ENCODE measurements at places on chromosomes 6 and 20.

DNA sequence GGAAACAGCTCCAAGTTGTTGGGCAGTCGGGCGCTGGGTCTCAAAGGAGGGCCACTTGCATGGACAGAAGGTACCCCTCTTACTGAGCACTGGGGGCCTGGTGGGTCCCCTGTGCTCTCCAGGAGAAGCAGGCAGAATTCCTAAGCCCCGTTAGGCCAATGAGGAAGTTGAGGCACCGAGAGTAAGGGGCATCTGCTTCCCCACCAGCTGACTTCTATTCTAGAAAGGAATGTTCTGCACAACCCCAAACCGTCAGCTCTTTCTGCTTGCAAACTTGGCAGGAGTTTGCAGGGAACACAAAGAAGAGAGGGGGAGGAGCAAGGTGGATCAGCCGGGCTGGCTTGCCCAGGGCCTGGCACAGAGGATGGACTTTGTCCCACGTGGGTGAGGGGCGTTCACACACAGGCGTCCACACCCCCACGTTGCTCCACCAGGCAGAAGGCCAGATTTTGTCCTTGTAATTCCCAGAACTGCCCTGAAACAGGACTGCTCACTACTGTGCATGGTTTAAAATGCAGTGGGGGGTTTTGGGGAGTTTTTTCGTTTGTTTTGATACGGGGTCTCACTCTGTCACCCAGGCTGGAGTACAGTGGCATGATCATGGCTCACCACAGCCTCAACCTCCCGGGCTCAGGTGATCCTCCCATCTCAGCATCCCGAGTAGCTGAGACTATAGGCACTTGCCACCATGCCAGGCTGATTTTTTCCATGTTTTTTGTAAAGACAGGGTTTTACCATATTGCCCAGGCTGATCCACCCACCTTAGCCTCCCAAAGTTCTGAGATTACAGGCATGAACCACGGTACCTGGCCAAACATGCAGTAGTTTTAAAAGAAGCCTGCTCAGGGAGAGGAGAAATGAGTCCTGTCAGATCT, 93.3 kb downstream of the SNX5 start:
- peak; percentile 44 for DNase-seq

DNA sequence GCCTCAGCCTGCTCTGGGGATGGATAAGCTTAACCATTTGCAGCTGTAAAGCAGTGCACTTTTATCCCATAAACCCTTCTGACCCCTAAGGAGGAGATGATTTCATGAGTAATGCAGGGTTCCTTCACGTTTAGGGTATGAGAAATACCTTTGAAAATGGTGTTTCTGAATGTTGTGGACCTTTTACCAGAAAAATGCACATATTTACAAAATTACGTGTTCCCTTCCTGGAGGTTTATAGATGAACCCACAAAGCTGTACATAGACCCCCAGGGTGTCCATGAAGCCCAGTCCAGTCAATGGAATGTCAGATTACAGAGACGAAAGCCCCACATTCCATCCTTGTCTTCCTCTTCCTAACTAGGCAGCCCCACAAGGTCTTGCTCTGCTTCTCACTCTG, 78.6 kb upstream of the INSM1 start:
- no peak for DNase-seq

DNA sequence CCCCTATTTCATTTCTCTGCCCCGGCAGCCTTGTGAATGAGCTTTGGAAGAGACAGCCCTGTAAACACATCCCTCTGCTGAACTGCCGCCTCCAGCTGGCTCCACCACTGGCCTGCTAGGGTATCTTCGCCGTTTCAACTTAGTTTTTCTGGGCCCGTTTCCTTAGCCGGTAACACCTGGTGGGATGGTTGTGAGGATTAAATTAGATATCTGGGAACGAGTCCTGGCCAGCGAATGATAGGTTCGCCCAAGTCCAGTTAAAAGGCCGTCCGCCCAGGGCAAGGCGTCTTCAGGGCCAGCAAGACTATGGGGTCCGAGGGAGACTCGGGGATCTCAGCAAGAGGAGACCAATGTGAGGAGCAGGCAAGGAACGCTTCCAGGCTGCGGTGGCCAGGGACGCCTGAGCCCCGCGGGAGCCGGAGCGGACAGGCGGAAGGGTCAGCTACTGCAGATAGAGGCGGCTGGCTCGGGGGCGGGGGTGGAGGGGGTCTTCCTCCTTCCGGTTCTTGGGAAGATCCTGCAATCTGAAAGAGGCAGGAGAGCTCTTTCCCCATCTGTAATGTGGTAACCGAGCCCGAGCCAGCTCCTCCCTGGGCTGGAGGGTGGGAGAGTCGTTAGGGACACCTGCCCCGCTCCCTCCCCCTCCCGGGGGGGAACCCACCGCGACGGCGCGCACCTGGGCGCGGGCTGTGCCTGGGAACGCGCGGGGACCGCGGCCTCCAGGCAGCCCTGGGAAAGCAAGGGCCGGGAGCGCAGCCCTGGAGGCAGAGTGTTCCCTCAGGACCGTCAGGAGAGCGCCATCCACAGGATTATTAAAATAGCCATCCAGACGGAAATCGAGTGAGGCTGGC, 4.5 kb upstream of the PTCRA start:
- no peak for DNase-seq

DNA sequence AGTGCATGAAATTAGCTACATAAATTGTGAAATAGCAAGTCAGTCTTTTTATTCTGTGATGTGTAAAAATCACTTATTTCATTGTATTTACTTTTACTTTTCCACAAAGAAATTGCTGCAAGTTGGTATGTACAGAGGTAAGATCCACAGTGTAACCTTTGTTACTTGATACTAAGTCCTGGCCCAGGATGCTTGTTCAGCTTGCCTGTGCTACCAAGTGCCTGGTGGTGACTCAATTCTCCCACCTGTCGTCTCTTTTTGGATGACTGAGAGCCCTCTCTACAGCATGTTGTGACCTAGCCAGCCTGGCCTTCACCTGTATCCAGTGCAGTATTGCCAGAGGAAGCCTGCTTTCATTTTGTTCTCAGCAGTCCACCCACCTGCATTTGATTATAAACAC, 54.9 kb downstream of the ANKRD6 start:
- DNase-seq: no peak

DNA sequence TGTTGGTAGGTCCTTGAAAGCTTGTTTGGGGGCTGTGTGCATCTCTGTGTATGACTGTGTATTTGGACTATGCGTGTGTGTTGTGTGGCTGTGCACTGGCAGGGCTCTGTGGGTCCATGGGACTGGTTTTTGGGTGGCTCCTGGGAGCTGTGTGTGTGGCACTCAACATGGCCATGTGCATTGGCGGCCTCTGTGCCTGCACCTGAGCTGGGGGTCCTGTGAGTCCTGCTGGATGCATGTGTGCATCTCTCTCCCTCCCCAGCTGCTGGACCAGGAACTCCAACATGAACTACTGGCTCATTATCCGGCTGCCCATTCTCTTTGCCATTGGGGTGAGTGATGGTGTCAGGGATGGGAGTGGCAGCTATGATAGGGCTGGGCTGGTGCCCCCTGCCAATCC, 30.1 kb downstream of the GLP1R start:
- no peak for DNase-seq

DNA sequence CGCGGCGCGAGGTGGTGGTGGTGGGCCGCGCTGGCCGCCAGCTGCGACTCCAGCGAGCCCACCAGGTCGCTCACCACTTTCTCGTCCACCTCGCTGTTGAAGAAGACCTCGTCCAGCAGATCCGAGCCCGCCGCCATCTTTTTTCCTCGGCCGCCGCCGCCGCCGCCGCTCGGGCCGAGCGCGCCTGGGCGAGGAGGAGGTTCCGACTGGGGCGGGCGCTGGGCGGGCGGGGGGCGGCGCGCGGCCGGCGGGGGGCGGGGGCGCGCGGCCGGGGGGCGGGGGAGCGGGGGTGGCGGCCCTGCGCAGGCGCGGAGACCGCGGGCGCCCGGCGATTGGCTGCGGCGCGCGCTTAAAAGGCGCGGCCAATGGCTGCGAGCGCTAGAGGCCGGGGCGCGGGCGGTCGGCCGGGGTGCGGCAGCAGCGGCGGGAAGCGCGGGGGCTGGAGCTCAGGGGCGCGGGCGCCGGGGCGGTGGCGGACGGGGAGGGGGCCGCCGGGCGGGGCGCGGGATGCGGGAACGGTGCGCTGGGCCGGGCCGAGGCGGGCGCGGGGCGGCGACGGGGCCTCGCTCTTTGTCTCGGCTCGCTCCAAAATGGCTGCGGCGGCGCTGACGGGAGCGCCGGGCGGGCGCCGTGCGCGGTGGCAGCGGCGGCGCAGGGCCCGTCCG, at the start of gene TAF4:
TSS of gene TAF4 (minus strand) at position 208 of the 665 bp plus-strand sequence. CDS start at position 137, 71 bp downstream.
- DNase-seq: peak; percentile 39

GRCh38 chr6:36685926-36686667, 7.6 kb downstream of the CDKN1A start:
- DNase-seq: no peak

- DNase-seq: no peak
These were observed 75.2 kb upstream of the ARID1B start for GRCh38 chr6:156701966-156702365.

GRCh38 chr6:154410619-154411072, 54.0 kb upstream of the IPCEF1 start:
- peak; percentile 96 for DNase-seq

GRCh38 chr20:38217791-38218565, 42.6 kb downstream of the KIAA1755 start:
- peak; percentile 94 for DNase-seq

DNA sequence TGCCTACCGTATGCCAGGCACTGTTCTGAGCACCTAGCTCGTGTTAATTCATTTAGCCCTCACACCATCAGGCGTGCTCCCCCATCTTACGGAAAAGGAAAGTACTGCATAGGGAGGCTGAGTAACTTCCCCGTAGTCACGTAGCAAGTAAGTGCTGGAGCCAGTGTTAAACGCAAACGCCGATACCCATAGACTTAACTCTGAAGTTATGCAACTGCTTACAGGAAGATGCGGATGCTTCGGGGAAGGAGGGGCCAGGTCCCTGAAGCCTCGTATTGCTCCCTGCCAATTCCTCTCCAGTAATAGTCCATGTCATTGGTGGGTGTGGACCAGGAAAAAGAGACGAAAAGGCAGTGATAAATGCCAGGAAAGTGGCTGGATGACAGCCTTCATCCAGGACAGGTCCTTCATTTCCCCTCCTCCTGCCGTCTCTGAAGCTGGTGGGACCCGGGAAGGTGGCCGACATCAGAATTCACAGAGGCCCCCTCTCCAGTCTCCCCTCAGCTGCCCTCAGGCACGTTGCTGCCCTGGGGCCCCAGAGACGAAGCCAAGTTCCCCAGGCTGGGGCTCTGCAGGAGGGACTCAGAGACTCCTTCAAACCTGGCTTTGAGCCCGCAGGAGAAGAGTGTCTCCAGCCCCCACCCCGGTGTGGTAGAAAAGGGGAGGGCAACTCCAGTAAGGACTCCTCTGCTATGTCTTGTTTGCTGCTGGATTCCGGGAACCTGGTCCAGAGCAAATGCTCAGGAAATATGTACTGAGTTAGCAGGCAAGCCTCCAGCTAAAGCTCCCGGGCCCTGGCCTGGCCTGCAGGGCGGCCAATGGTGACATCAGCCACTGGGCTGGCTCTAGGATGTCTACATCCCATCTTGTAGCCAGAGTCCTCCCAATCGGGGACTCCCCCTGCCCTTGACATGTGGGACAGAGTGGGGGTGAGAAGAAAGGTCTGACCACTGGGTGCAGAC, 37.8 kb downstream of the RAB44 start:
- DNase-seq: peak; percentile 35

Measured in HT1080 (cell line).